ENCODE measurements at places on chromosomes 12 and 14. TPM values are rescaled to one million over a fixed set of nuclear protein-coding genes. Genes with fewer than 3 reads are reported as not detected.

DNA sequence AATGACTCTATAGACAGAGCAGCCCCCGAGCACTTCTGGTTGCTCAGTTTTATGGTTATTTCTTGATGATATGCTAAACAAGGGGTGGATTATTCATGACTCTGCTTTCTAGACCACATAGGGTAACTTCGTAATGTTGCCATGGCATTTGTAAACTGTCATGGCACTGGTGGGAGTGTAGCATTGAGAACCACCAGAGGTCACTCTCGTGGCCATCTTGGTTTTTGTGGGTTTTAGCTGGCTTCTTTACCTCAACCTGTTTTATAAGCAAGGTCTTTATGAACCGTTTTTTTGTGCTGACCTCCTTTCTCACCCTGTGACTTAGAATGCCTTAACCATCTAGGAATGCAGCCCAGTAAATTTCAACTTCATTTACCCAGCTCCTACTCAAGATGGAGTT lies 1036.2 kb upstream of the FLRT2 start:
- no peak for DNase-seq

- DNase-seq = no peak
Measured at GRCh38 chr14:63030113-63030512, 15.1 kb downstream of the KCNH5 start.

- no peak for DNase-seq
Measured at GRCh38 chr14:91338379-91338778, 79.2 kb downstream of the CCDC88C start.

GRCh38 chr12:109944561-109945359 lies 44.7 kb downstream of the TCHP start:
- peak; percentile 20 for DNase-seq

DNA sequence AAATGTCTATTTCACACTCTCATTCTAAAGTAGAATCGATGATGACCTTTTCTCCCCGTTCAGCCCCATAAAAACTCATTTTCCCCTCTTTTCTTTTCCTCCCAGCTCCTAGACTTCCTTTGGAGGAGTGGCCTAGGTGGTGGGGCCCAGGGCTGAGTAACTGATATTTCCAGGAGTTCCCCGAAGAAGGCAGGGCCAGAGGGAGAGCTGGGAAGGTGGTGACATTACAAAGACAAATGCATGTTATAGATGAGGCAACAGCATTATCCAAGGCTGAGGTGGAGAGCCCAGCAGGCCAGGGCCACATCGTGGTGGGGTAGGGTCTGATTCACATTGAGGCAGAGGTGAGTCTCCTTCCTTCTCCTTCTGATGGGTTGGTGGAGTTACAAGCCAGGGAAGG lies 22.2 kb upstream of the HDAC7 start:
- DNase-seq = no peak

- no peak for DNase-seq
Measured at GRCh38 chr14:101105045-101105444, 201.5 kb upstream of the RTL1 start.

GRCh38 chr12:53964315-53964713 lies 8.6 kb upstream of the HOXC11 start:
- no peak for DNase-seq

- no peak for DNase-seq
Measured at GRCh38 chr14:27040552-27040951, 442.7 kb upstream of the NOVA1 start.

DNA sequence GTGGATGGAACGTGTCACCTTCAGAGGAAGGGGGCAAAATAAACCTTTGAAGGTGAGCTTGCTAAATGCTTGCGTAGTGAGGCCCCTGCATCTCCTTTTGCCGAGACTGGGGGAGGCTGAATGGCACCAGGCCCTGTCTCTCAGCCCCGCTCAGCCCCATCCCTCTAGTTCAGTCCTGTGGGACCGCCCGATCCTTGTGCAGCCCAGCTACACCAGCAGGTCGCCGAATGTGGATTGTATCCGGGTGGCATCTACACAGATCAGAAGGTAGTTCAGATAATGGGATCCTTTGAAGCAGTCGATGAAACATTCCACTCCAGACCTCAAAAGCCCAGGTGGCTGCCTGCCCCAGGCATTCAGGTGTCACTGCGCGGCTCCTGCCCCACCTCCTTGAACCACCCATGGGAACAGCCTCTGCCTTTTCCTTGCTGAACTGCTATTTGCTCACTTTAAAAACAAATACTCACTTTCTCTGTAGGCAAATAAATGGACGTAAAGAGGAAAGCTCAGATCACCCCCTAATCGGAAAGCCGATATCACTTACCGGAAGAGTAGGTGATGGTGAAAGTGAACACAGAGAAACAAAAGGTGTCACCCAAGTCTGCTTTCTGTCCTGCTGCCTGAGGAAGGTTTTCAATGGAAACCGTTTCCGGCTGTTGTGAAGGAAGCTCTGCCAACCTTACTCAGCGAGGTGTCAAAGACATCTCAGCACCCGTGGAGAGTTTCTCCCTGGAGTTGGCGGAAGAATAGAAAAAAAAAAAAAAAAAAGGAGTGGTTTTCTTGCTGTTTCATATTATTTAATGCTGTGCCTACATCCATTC lies 100.3 kb upstream of the NCOR2 start:
- DNase-seq = no peak

- no peak for DNase-seq
Measured at GRCh38 chr14:31962920-31963319, 114.2 kb upstream of the ARHGAP5 start.

GRCh38 chr12:65123435-65124063 lies 2.4 kb upstream of the WIF1 start:
- peak; percentile 5 for DNase-seq

DNA sequence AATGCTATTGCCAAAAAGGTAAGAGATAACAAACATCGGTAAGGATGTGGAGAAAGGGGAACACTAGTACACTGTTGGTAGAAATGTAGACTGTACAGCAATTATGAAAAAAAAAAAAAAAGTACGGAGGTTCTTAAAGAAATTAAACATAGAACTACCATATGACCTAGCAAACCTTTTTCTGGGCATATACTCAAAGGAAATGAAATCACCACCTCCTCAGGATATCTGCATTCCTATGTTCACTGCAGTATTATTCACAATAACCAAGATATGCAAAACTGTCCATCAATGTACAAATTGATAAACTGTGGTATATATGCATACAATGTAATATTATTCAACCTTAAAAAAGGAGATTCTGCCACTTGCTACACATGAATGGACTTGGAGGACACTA lies 60.7 kb downstream of the INSM2 start:
- DNase-seq = no peak

- DNase-seq = no peak
Measured at GRCh38 chr14:63614679-63615363, 26.9 kb downstream of the WDR89 start.

- no peak for DNase-seq
Measured at GRCh38 chr12:71686658-71687025, 760 bp downstream of the TMEM19 start.

GRCh38 chr14:75542588-75543091 lies 20.4 kb downstream of the BATF start:
- DNase-seq = peak; percentile 51

DNA sequence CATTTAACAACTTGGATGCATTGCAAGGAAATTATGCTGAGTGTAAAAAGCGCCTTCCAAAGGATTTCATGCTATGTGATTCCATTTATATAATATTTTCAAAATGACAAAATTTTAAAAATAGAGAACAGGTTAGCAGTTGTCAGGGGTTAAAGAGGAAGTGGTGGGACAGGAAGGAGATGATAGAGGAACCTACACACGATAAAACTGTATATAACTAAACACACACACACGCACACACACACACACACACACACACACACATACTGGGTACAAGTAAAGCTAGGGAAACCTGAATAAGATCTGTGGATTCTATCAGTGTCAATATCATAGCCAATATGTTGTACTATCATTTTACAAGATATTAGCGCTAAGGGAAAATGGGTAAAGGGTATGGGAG lies 17.2 kb downstream of the TTC9 start:
- no peak for DNase-seq

GRCh38 chr12:22677781-22678574 lies 53.0 kb downstream of the ETNK1 start:
- no peak for DNase-seq

- DNase-seq = no peak
Measured at GRCh38 chr12:119241580-119242169, 62.9 kb downstream of the HSPB8 start.

- no peak for DNase-seq
Measured at GRCh38 chr12:3014641-3015040, 55.4 kb downstream of the TEAD4 start.

DNA sequence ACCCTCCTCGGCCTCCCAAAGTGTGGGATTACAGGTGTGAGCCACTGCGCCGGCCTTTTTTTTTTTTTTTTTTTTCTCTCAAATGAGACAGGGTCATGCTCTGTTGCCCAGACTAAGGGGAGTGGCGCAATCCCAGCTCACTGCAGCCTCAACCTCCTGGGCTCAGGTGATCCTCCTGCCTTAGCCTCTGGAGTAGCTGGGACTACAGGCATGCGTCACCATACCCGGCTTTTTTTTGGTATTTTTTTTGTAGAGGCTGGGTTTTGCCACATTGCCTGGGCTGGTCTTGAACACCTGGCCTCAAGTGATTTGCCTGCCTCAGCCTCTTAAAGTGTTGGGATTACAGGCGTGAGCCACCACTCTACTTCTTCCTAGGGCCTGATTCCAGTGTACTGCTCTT lies 18.7 kb downstream of the FUT8 start:
- no peak for DNase-seq

The LRRC10 gene
- not detected for polyA plus RNA-seq

The KCNC2 gene
- not detected for polyA plus RNA-seq

The BEGAIN gene
- polyA plus RNA-seq = not detected

The TM9SF1 gene
- polyA plus RNA-seq = 42.4 TPM

The DACT1 gene
- not detected for polyA plus RNA-seq

The GPRC5D gene
- polyA plus RNA-seq = 0.52 TPM

The DAO gene
- not detected for polyA plus RNA-seq

The MIPOL1 gene
- polyA plus RNA-seq = not detected
